ENCODE measurements at places on chromosomes 5 and 9.

- DNase-seq = no peak
Measured at GRCh38 chr9:26562338-26562737, 330.3 kb downstream of the CAAP1 start.

GRCh38 chr5:79961716-79962574 is 29.1 kb downstream of the MTX3 start:
- DNase-seq = no peak

- DNase-seq = no peak
Measured at GRCh38 chr5:173496129-173496882, 120.1 kb downstream of the BOD1 start.

- DNase-seq = no peak
Measured at GRCh38 chr9:125137200-125137599, 6.1 kb downstream of the SCAI start.

DNA sequence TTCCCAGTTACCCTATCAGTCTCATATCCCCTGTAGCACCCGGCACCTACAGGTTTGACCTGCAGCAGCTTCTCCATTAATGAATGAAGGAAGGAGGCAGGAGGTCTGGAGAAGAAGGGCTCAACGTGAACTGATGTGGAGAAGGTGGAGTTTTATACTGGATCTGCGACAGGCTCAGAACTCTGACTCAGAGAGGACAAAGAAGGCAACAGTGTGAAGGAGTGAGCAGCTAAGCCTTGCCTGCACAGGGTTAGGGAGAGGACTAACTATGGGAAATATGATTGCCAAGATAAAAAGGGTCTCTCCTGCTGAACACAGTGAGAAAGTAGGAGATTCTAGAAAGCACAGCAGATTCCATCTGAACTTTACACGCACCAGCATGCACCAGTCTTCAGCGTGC is 23.6 kb downstream of the RASEF start:
- DNase-seq = no peak

DNA sequence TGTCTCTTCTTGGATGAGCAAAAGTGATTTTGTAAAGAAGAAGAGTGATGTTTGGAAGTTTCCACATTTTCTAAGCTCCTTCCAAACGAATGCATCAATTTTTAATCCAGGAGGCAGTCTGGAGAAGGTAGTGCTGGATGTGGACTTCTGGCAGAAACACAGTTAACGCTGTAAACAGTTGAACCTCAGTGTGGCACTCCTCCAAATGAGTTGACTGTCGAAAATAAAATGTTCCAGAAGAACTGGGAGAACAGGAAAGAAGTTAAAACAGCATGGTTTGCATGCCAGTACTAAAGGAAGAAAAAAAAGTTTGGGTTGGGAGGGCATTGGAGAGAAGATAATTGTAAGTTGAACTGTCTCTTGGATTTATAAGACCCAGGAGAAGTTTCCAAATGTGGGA is 6.5 kb downstream of the ZNF462 start:
- DNase-seq = no peak

DNA sequence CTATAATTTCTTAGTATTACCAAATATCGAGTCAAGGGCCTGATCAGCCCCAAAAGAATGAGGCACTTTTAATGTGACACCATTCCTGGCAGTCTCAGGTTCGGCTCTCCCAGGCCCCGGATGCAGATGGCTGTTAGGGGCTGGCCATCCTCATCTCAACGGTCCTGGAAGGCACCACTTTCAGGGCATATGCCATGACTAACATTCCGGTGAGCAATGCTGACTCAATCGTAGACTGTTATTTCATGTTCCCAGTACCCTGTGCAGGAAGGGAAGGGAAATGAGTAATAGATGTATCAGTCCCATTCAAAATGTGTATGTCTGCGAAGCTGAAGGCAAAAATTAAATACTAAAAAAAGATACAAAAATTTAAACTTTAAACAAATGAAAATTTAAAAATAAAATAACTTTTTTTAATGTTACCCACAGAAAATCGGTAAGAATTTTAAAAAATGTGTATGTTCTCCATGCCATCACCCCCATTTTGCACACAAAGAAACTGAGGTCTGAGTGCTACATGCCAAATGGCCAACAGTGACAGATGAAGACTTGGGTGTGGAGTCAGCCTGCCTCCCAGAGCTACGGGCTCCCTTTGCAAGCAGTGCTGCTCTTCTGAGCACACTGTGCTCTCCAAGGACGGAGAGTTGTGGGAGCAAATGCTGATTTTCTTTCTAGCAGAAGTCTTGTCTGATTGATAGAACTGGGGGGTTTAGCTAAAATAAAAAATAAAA is 79.0 kb downstream of the GLDC start:
- DNase-seq = peak; percentile 99

DNA sequence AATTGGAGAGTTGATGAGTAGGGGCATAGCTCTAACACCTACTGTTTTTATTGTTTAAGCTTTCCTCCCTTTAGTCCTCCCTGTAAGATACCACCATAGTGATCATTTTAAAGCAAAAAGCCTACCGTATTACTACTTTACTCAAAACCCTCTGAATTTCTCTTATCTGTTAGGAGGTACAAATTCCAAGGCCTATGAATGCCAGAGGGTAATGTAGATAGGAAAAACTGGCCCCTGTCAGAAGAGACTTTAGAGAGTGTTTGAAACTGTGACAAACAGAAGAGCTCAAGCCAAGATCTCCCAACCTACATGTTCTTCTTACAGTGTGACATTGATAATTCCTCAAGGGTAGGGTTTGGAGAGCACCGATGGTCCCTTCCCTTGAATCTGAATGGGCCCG is 7.2 kb upstream of the SLC44A1 start:
- no peak for DNase-seq

- DNase-seq = no peak
Measured at GRCh38 chr5:179154346-179154990, 94.3 kb downstream of the ZNF354C start.

Data from RKO (cell line).